ENCODE measurements at places on chromosomes 2 and 18.
A peak's percentile ranks its signal among the peaks of the same experiment; 100 is the strongest.

- no peak for DNase-seq
Observed at GRCh38 chr2:45182667-45183295, 173.5 kb upstream of the SIX2 start.

DNA sequence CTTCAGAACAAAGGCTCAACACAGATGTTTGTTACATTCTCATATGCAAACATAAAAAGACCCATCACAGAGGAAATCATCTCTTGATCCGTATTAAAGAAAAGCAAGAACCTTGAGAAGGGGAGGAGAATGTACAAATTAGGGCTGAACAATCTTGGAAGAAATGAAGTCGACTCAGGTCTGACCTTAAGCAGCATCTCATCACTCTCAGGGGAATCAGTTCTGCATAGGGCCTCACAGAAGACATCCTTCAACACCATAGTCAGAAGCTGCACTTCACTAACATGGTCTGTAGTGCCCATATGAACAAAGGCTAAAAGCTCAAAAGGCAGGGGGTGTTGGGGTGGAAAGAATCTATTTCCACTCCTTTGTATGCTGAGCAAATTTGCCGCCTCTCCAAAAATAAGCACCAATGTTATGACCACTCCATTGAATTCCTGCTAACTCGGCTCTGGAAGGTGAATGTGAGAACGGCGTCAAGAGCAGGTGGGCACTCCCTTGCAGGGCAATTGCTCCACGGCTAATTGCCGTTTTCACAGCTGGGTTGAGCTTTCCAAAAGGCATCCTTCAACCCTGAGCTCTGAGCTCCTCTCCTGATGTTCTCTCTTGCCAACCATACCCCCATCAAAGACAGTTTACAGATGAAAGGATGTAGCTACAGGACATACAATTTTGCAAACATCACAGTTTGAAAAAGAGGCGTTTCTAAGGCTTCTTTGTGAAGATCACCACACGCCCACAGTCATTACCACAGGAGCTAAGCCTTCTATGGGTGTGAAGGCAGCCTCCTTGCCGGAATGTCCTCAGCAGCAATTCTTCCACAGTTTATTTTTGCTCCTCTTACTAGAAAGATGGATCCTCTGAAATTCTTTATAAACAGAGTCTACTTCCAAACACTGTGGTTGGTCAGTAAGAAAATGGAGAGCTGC is 10.0 kb downstream of the KLF7 start:
- no peak for DNase-seq

DNA sequence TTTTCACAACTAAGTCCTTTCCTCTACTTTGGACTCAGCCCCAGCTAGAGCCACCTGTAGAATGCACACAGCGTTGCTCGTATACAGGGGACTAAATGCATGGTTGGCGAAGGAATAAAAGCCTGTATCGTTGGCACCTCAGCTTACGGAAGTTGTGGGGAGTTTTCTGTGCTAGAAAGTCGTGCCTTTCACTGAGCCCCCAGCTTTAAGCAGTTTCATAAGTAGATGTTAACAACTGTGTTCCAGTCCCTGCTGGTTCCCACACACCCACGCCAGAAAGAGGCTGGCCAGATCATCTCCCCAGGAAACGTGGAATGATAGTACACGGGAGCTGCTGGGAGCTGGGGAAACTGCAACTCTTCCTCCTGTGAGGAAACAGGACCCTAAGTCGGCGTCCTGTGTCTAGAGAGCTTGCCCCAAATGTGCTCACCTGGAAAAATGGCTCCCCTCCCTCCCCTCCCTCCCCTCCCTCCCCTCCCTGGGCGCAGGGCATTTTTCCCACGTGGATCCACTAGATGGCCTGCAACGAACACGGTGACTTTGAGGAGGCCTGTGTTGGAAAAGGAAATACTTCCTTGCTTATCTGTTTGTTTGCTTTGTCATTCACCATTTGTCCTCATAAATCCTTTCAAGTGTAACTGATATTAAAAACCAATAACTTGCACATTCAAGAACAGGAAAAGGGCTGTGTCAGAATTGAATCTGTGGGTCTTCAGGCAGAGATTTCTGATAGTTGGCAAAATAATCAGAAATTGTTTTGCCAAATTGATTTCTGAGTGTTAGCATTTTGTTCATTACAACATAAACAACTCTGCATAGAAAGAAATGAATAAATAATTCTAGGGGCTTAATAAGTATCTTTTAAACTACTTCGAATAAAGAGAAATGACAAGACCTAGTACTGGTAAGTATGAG is 43.9 kb upstream of the RFX8 start:
- no peak for DNase-seq

- no peak for DNase-seq
Observed at GRCh38 chr2:144859716-144860115, 339.8 kb upstream of the ZEB2 start.

DNA sequence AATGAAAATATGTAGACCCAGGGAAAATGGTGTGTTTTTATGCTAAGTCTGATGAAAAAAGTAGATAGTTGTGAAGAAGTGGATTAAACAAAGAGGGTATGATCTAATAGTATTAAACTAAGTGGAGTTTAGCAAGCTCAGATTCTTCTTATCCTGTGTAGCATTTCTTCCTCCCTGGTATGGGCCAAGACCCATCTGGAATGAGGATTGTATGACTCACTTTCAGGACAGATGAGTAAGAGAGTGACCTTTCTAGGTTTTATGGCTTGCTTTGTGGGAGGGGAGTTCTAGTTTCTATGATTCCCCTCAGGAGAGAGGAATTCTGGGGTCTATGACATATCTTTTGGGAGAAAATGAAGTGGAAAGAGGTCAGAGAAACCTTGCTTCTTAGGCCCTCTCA is 550.1 kb downstream of the SPAG16 start:
- no peak for DNase-seq

DNA sequence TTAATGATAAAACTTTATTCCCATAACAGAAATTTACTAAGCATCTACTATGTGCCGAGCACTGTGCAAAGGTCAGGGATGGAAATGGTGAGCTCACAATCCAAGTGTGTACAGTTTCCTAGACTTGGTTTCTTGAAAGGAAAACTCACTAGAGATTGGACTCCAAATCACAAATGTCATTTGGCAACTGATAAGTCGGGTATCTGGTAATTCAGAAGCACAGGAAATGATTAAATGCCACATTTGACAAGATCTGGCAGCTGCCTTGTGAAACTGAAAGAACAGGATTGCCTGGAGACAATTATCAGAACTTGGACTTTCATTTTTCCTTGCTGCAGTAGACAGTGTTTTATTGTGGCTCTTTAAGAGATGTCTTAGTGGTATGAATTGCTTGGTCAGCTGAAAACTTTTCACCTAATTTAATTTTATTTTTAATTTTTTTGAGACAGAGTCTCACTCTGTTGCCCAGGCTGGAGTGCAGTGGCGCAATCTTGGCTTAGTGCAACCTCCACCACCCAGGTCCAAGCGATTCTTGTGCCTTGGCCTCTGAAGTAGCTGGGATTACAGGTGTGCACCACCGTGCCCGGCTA is 19.2 kb downstream of the ITGA6 start:
- DNase-seq: no peak

DNA sequence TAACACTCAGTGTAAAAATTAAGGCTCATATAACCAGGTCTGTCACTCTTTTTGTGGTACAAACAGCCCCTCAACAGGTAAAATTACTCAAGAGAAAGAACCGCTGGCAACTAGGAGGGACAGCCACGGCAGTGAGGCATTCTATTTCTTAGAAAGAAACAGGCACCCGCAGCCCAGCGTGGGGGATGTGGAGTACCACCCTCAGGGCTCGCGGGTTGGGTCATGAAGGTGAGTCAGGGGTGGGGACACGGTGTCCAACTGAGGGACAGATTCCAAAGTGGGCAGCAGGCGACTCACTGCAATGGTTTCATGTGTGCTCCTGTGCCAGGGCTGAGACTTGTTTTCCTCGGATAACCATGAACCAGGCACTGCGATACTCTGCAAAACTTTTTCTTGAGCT is 129.4 kb downstream of the DTNB start:
- no peak for DNase-seq

DNA sequence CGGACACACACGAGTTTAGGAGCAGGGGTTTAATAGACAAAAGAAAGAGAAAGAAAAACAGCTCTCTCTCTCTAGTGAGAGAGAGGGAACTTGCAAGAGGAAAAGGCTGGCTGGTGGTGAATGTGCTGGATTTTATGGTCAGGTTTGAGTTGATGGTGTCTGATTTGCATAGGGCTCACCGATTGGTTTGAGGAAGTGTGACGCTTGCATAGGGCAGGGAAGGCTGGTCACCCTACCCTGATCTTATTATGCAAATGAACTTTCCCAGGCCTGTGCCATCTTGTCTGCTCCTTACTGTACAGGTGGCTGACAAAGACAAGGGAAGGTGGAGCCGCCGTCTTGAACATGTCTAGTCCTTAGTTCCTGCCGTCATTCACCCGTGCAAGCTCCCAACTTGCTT is 408.9 kb downstream of the RIT2 start:
- no peak for DNase-seq

GRCh38 chr2:24189551-24189950 is 14.7 kb downstream of the FAM228A start:
- DNase-seq: no peak

DNA sequence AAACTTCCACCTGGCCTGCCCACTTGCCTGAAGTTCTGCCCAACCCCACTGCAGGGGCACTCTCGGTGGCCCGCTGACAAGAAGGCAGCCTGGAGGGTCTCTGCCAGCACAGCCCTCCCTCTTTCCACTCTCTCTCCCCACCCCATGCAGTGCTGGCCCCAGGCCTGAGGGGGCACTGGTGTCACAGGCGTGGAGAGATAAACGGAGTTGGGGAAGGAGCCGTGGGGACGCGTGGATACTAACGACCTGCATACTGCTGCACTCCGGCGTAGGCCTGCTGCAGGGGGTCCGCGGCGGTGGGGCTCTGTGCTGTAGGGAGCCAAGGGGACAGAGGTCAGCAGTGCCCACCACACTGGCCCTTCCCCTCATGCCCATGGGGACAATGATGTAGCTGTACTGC is 299.3 kb downstream of the CELF4 start:
- DNase-seq: no peak

GRCh38 chr2:63465633-63466032 is 122.6 kb downstream of the WDPCP start:
- no peak for DNase-seq

GRCh38 chr18:9950289-9951016 is 36.6 kb downstream of the VAPA start:
- DNase-seq: no peak

- DNase-seq: peak; percentile 47
Observed at GRCh38 chr2:9656270-9656766, 25.5 kb upstream of the YWHAQ start.

DNA sequence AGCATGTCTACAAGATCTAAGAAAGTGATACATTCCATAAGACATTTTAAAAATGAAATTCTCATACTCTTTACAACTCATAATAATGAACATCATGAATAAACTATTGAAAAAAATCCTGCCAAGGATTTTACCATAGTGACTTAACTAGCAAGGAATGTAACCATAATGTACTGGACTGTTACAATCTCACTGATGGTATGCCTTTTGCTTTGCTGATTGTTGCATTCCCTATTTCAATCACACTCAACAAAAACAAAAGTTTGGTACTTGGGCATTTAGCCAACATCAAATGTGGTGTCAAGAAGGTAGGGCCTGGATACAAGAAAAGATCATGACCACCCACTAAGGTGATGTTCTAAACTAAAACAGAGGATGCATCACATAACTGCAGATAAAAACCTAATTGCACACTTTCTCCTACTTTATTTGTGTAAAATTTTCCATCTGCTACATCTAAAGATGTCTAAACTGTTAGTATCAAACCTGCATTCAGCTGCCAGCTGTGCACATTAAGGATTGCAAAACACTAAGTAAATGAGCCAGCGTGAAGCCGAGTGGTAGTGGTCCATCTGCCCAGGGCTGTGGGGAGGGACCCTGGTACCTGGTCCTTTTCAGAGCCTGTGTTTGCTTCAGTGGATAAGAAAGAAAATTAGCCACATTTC is 564.4 kb downstream of the ZEB2 start:
- DNase-seq: no peak

DNA sequence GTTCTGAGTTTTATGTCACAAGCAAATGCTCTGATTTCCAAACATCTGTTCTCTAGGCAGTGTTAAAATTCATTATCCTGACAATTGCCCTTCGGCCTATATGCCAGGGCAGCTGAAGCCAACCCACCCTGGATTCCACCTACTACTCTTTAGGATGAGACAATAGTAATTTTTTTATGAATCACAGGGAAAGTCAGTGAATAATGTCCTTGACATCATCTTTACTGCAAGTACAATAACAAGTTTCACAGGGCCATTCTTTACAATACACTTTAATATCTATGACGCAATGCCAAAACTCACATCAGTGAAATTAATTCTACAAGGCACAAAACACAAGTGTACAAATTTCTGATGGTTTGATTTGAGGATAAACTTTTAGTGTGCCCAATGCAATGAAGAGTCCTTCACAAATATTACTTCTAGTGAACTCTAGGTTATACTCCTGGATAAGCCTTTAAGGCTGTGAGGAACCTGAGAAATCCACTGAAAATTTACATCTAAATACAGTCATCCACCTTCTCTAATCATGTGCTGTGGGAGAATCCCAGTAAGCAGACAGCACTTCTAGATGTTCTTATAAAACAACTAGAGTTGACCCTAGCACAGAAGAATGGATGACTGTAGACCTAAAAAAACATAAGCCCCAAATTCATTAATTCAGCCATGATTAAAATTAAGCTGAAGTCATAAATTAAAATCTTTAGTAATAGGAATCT is 77.3 kb upstream of the CTLA4 start:
- no peak for DNase-seq

DNA sequence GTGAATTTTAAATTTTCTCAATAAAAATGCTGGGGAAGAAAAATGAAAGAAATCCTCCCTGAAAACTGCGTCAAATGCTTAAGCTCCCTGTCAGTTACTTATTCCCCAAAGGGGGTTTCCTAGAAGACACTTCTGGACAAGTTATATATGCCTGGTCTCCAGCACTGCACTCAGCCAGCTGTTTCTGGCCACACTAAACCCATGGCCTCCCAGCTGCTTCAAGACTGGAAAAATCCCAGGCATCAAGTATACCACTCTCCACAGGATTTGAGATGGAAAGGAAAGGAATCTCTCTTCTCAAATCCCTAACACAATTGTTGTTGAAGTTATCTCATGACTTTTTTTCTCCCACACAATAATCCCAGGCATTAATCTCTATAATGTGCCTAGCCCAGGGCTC is 245.7 kb downstream of the NBAS start:
- no peak for DNase-seq

GRCh38 chr2:172196768-172197431 is 94.2 kb upstream of the DLX2 start:
- DNase-seq: no peak

GRCh38 chr2:71793926-71794325 is 340.6 kb downstream of the DYSF start:
- DNase-seq: no peak

- no peak for DNase-seq
Observed at GRCh38 chr18:3520230-3521085, 70.5 kb downstream of the TGIF1 start.
